Type B pancreatic cell (in vitro differentiated cells): ENCODE measurements at places on chromosomes 6 and 20.

DNA sequence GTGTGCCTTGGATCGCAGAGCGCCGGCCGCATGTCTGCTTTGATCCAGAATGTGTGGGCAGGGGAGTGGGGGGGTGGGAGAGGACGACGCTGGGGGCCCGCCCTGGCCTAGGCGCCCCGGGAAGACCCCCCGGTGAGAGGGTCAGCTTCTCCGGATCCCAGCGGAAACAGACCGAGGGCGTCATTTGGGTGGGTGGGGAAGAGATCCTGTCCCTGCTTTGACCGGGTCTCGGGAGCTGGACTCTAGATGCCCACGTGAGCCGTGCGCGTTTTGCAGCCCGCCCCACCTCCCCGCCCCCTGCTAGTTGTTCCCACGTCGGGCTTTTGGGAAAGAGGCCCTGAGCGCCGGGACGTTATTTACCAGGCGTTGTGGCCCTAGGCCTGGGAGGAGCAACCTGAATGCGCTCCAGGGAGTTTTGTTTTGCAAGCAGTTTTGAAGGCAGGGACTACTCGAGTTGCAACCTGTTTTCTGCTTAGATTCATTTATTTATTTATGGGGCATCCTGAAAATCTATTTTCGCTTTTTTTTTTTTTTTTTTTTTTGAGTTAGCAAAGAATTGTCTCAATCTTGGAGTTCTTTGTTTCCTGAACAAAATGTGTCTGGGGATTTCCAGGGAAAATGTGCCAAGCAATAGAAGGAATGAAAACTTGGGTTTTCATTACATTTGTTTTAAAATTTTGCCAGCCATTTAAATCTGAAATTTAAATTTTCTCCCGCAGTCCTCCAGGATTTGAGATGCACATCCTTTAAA is 1.6 kb downstream of the DSP start:
- H3K4me1 ChIP-seq: peaks cover 33% of the 10 kb centered on the region
- DNase-seq: no peak
- peak overlapping the region; percentile 92 for H3K4me3 ChIP-seq

DNA sequence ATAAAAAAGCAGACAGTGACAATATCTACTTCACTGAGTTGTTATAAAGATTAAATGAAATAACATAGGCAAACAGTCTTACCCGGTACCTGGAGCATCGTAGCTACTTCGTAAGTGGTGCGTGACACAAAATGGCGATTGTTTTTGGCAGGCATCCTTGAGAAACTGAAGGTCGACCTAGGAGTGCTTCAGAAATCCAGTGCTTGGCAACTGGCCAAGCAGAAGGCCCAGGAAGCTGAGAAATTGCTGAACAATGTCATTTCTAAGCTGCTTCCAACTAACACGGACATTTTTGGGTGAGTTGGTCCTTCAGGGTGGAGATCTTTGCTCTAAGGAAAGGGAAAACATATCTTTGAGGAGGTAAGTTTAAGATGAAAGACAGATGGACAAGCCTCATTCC is 4.8 kb downstream of the BPIFA2 start:
- no peak for DNase-seq
- H3K4me3 ChIP-seq: no peak overlapping the region
- H3K36me3 ChIP-seq: no peaks in the 10 kb centered on the region
- H3K27ac ChIP-seq: no peak overlapping the region

DNA sequence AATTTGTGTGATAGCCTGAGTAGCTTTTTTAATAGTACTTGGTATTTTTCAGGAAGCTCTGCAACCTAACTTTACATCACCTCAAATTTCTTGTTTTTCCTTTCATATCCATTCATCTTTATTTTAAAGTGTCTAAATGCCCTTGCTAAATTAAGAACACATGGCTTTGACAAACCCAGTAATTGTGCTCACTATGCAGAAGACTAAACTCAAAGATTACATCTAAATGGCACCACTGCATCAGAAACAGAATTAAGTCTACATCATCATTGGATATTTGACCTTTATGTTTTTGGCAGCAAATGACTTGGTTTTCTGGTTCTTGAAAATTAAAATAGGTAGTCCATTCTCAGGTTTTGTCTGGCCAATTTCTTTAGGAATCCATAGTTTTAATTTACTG is 69.6 kb upstream of the HDGFL1 start:
- H3K27me3 ChIP-seq: no peaks in the 10 kb centered on the region
- no peaks in the 10 kb centered on the region for H3K36me3 ChIP-seq
- no peak overlapping the region for H3K4me3 ChIP-seq
- no peak for DNase-seq
- H3K4me1 ChIP-seq: peaks cover 7% of the 10 kb centered on the region

DNA sequence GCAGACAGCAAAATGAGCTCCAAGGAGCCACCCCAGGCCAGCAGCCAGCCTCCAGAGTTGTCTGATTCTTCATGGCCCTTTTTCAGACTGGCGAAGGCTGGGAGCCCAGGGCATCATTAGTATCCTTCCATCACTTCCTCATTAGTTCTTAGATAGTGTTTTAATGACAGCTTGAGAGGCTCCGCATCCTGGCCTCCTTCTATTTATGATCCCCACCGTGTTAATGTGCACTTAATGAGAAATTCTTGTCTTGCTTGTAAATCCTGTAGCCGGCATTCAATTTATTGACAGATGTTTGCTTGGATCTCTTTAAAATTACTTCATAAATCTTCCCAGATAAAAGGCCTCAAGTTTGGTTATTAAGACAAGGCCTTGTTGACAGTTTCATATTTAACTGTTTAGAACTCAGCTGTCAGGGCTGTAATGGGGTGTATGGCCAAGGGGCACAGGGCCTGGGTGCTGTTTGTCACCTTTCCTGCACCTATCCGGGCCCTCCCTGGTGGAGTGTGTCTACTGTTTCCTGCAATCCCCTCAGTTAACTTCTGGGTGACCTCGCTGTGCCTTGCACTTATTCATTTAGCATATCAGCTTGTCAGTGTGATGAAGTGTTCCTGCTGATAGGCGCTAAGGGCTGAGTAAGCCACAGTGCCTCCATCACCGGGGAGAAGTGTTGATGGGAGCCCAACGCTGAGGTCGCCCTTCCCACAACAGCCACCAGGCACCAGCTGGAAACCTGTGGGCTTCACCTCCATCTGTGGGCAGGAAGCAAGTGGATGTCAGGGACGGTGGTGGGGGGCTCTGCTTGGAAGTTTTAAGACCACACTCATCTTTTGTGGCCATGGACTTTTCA is 169.3 kb downstream of the TSHZ2 start:
- H3K4me1 ChIP-seq: peaks cover 58% of the 10 kb centered on the region
- H3K36me3 ChIP-seq: peaks cover 33% of the 10 kb centered on the region
- H3K4me3 ChIP-seq: peak overlapping the region; percentile 16
- peak overlapping the region; percentile 54 for H3K27ac ChIP-seq
- H3K27me3 ChIP-seq: peaks cover 6% of the 10 kb centered on the region

DNA sequence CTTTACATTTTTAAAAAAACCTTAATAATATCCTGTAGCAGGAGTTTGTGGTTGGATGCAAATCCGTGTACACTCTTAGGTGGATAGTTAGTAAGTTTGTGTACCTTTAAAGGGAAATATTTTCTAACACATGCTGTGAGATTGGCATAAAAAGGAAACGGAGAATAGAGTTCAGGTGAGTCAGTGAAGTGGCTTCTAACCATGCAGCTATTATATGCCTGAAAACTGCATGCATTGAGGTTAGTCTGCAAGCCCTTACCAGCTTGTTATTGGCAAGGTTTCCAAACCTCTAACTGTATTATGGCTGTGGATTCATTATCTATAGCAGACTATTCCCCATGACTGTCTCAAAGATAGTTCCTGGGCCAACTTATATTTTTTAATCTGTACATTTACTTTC is 420.6 kb upstream of the MMS22L start:
- H3K4me3 ChIP-seq: no peak overlapping the region
- no peaks in the 10 kb centered on the region for H3K36me3 ChIP-seq
- no peak for DNase-seq

- no peak overlapping the region for H3K4me3 ChIP-seq
- H3K4me1 ChIP-seq: peaks cover 18% of the 10 kb centered on the region
- H3K36me3 ChIP-seq: no peaks in the 10 kb centered on the region
- no peak for DNase-seq
- no peak overlapping the region for H3K27ac ChIP-seq
Observed at GRCh38 chr20:22411627-22412450, 172.5 kb downstream of the FOXA2 start.

- H3K4me3 ChIP-seq: no peak overlapping the region
- no peaks in the 10 kb centered on the region for H3K36me3 ChIP-seq
- DNase-seq: no peak
- H3K27ac ChIP-seq: no peak overlapping the region
- H3K27me3 ChIP-seq: peaks cover 6% of the 10 kb centered on the region
Observed at GRCh38 chr6:168712993-168713392, 272.0 kb downstream of the SMOC2 start.

GRCh38 chr6:30091577-30092381 is 16.2 kb upstream of the RNF39 start:
- H3K27ac ChIP-seq: no peak overlapping the region
- H3K27me3 ChIP-seq: peaks cover 94% of the 10 kb centered on the region
- DNase-seq: no peak
- H3K4me3 ChIP-seq: no peak overlapping the region

DNA sequence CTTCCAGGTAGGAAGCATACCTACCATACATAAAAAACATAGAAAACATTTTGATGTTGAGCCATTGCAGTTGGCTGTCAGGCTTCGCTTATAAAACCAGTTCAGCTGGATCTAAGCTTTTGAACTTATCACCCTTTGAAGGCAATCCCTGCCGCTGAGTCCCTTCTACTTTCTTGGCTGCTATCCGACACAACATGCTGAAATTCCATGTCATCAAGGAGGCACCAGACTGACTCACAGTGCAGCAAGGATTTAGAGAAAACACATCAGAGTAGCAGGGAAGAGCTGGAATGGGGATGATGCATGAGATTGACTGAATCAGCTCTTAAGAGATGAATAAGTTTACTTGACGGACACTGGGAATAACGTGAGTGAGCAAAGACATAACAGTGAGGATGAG is 135.0 kb upstream of the MAN1A1 start:
- peak overlapping the region; percentile 29 for H3K4me3 ChIP-seq
- H3K4me1 ChIP-seq: peaks cover 16% of the 10 kb centered on the region
- peak overlapping the region; percentile 3 for H3K27ac ChIP-seq

GRCh38 chr6:43992783-43993644 is 134.2 kb downstream of the MRPL14 start:
- H3K36me3 ChIP-seq: no peaks in the 10 kb centered on the region
- H3K4me1 ChIP-seq: peaks cover 35% of the 10 kb centered on the region
- no peak overlapping the region for H3K4me3 ChIP-seq
- no peak for DNase-seq
- H3K27ac ChIP-seq: no peak overlapping the region
- H3K27me3 ChIP-seq: peaks cover 5% of the 10 kb centered on the region

GRCh38 chr6:154580397-154581135 is 70.1 kb upstream of the CNKSR3 start:
- DNase-seq: no peak
- no peak overlapping the region for H3K27ac ChIP-seq
- H3K27me3 ChIP-seq: no peaks in the 10 kb centered on the region
- H3K4me3 ChIP-seq: no peak overlapping the region

DNA sequence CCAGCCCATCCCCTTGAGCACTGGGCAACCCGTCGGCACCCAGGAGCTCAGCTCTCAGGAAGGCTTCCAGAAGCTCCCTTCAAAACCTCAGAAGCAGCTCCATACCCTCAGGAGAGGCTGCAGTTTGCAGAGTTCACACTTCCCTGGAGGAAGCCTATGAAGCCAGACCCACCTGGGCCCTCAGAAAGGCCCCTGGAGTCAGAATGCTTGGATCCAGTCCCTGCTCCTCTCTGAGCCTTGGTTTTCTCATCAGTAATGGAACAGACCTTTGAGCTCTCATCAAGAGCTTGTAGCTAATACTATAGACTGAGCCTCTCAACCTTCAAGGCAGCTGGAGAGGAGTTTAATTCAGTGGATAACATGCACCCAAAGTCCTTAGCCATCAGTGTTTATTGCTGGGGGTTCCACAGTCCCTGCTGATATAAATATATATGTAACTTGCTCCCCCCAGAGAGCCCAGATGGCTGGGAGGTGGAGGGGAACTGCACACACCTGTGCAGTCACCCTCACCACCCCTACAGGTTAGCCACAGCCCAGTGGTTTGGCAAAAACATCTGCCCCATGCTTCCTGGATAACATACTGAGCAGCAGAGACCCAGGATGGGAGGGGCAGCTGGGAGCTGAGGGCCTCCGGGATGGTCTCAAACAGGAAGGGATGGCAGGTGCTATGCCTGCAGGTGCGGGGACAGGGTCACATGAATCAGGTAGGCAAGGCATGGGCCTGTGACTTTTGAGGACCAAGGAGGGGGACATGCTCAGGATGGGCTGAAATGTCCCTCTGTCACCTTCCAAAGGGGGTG is 120.1 kb downstream of the SNX5 start:
- DNase-seq: no peak
- no peak overlapping the region for H3K4me3 ChIP-seq
- H3K4me1 ChIP-seq: peaks cover 12% of the 10 kb centered on the region
- no peaks in the 10 kb centered on the region for H3K36me3 ChIP-seq
- no peaks in the 10 kb centered on the region for H3K27me3 ChIP-seq

GRCh38 chr20:47847884-47848485 is 62.7 kb upstream of the SULF2 start:
- peaks cover 36% of the 10 kb centered on the region for H3K4me1 ChIP-seq
- H3K36me3 ChIP-seq: peaks cover 4% of the 10 kb centered on the region
- no peak for DNase-seq
- no peak overlapping the region for H3K27ac ChIP-seq
- peaks cover 18% of the 10 kb centered on the region for H3K27me3 ChIP-seq

- no peaks in the 10 kb centered on the region for H3K36me3 ChIP-seq
- no peak for DNase-seq
- H3K27me3 ChIP-seq: peaks cover 13% of the 10 kb centered on the region
- no peaks in the 10 kb centered on the region for H3K4me1 ChIP-seq
- H3K4me3 ChIP-seq: no peak overlapping the region
- no peak overlapping the region for H3K27ac ChIP-seq
Observed at GRCh38 chr6:46749731-46750130, 3.0 kb downstream of the ANKRD66 start.

- H3K36me3 ChIP-seq: no peaks in the 10 kb centered on the region
- no peak for DNase-seq
- H3K4me1 ChIP-seq: peaks cover 7% of the 10 kb centered on the region
- no peak overlapping the region for H3K4me3 ChIP-seq
- no peak overlapping the region for H3K27ac ChIP-seq
Observed at GRCh38 chr6:12335131-12335527, 45.0 kb downstream of the EDN1 start.

DNA sequence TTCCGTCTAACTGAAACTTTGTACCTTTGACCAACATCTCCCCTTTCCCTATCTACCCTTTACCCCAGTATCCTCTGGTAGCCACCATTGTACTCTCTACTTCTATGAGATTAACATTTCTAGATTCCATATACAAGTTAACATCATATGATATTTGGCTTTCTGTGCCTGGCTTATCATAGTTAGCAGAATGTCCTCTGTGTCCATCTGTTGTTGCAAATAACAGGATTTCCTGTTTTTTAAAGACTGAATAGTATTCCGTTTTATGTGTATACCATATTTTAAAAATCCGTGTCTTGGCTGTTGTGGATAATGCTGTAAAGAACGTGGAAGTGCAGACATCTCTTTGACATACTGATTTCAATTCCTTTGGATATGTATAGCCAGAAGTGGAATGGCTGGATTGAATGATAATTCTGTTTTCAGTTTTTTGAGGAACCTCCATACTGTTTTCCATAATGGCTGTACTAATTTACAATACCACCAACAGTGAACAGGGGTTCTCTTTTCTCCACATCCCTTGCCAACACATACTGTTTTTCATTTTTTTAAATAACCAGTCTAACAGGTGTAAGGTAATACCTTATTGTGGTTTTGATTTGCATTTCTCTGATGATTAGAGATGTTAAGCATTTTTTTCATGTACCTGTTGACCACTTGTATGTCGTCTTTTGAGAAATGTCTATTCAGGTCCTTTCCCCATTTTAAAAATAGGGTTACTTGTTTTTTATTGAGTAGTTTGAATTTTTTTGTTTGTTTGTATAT is 53.8 kb downstream of the CDC5L start:
- no peak overlapping the region for H3K4me3 ChIP-seq
- DNase-seq: no peak
- peaks cover 52% of the 10 kb centered on the region for H3K36me3 ChIP-seq
- no peaks in the 10 kb centered on the region for H3K27me3 ChIP-seq
